ENCODE measurements at places on chromosomes 5 and 9. TPM values are rescaled to one million over a fixed set of nuclear protein-coding genes. Genes with fewer than 3 reads are reported as not detected.

TRIM7 gene
- total RNA-seq, result 2.3 TPM

SETX gene
- total RNA-seq, result 78.3 TPM

GRCh38 chr9:17217272-17217671 lies 82.4 kb downstream of the CNTLN start:
- no peaks in the 10 kb centered on the region for H3K36me3 ChIP-seq
- H3K27ac ChIP-seq, result no peak overlapping the region
- DNase-seq, result no peak
- no peak overlapping the region for H3K4me3 ChIP-seq
- H3K4me1 ChIP-seq, result no peaks in the 10 kb centered on the region

DNA sequence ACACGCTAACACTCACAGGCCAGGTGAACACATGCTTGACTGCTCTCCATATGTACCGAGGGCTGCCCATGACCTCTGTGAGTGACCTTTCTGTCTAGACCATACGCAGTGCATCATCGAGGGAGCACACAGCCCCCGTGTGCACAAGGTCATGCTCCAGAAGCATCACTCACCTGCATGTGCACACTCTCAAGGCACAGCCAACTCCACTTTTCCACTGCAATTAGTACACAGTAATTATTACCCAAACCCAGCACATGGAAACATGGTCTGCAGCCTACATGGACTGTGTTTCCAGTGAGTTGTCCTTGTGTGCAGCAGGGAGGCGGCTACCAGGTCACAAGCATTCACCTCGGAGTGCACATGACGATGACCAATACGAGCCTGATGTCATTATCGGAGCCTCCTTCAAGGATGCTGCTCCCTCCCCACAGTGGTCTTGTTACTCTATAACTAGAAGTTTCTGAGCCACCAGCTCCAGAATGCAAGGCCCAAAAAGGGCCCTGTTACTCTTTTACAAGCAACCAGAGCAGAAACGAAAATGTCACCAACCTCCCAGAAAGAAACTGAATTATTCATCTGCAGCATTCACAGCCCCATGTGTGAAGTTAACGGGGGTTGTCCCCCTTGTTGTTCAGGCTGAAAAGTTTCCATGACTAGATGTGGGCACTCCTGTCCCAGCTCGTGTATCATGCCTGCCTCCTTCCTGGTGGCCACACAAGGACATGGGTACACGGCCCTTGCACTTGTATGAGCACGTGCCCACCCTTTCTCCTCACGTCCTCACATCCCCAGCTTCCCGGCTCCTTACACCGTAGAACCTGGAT lies 31.2 kb downstream of the SEMA4D start:
- no peak overlapping the region for H3K4me3 ChIP-seq
- H3K36me3 ChIP-seq, result no peaks in the 10 kb centered on the region
- H3K27me3 ChIP-seq, result no peaks in the 10 kb centered on the region

SSBP2 gene
- total RNA-seq, result 30.8 TPM

ARHGEF37 gene
- total RNA-seq, result 5.3 TPM

- no peaks in the 10 kb centered on the region for H3K27me3 ChIP-seq
- no peaks in the 10 kb centered on the region for H3K4me1 ChIP-seq
- no peak overlapping the region for H3K27ac ChIP-seq
- no peak overlapping the region for H3K4me3 ChIP-seq
- H3K36me3 ChIP-seq, result no peaks in the 10 kb centered on the region
- DNase-seq, result no peak
Measured at GRCh38 chr5:151171529-151171928, 13.9 kb upstream of the ANXA6 start.

- peaks cover 35% of the 10 kb centered on the region for H3K36me3 ChIP-seq
- H3K4me3 ChIP-seq, result no peak overlapping the region
- no peaks in the 10 kb centered on the region for H3K27me3 ChIP-seq
Measured at GRCh38 chr5:136047858-136048257, 19.1 kb downstream of the TGFBI start.

- no peaks in the 10 kb centered on the region for H3K27me3 ChIP-seq
- no peaks in the 10 kb centered on the region for H3K36me3 ChIP-seq
- no peak overlapping the region for H3K4me3 ChIP-seq
- peak; percentile 65 for DNase-seq
- H3K4me1 ChIP-seq, result peaks cover 13% of the 10 kb centered on the region
Measured at GRCh38 chr9:88949961-88950340, 41.3 kb upstream of the S1PR3 start.

FOXI1 gene
- total RNA-seq, result not detected

- H3K27ac ChIP-seq, result peak overlapping the region; percentile 76
- H3K27me3 ChIP-seq, result no peaks in the 10 kb centered on the region
- peak; percentile 24 for DNase-seq
- H3K4me1 ChIP-seq, result peaks cover 14% of the 10 kb centered on the region
- no peaks in the 10 kb centered on the region for H3K36me3 ChIP-seq
- no peak overlapping the region for H3K4me3 ChIP-seq
Measured at GRCh38 chr5:54703565-54704255, 186.2 kb downstream of the SNX18 start.

IGFBPL1 gene
- total RNA-seq, result not detected

DNA sequence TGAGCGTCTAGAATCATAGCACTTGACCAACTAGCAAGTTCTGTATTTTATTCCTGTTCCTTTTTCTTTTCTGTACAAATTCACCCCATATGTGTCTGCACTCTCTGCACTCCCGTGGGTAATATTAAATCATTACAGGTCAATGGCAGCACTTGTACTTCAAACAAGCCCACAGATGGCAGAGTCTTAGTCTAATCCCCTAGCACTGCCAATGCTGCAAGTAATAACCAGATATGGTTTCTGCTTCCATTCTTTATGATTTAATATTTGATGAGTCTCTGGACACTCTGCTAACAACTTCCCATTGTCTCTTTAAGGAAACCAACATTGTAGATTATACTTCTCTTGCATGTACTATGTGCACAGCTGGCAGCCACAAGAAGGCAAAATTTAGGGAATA lies 343.8 kb upstream of the CHD1 start:
- no peaks in the 10 kb centered on the region for H3K4me1 ChIP-seq
- no peak overlapping the region for H3K27ac ChIP-seq
- no peak overlapping the region for H3K4me3 ChIP-seq

GNA14 gene
- total RNA-seq, result 0.26 TPM

DNA sequence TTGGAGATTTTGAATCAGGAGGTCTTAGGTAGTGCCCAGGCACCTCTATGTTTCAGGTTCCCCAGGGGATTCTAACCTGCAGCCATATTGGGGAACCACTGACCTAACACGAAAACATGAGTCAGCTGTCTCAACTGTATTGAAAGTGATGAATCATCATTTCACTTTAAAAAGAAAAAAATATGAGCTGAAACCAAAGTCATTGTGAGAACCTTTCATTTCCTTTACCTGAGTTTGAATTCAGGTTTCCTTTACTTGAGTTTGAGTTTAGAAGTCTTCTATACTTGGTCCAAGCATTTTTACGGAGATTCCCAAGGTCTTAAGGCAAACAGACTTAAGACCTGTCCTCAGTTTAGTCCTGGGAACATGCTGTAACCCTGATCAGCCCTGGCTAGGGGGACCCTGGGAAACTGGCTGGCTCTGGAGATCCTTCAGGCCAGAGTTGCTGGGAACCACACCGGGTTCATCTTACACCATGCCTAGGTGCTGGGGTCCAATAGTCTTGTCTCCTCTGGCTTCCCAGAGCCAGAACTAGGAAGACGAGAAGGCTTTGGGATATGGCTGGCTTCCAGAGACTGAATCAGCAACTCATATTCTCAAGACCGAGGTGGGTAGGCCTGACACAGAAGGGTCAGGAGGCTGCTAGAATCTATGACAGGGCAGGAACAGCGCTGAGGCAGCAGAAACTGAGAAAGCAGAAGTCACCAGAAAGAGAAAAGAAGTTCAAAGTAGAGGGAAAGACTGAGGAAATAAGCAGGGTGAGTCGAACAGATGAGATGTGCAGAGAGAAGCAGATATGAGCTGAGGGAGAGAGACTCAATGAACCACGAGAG lies 16.4 kb upstream of the PDCD1LG2 start:
- no peaks in the 10 kb centered on the region for H3K27me3 ChIP-seq
- peak; percentile 84 for DNase-seq
- no peaks in the 10 kb centered on the region for H3K36me3 ChIP-seq
- H3K4me1 ChIP-seq, result peaks cover 5% of the 10 kb centered on the region

GRCh38 chr5:155276231-155276630 lies 262.7 kb downstream of the KIF4B start:
- H3K4me1 ChIP-seq, result no peaks in the 10 kb centered on the region
- no peak overlapping the region for H3K27ac ChIP-seq
- no peaks in the 10 kb centered on the region for H3K36me3 ChIP-seq
- H3K4me3 ChIP-seq, result no peak overlapping the region
- no peak for DNase-seq

DNA sequence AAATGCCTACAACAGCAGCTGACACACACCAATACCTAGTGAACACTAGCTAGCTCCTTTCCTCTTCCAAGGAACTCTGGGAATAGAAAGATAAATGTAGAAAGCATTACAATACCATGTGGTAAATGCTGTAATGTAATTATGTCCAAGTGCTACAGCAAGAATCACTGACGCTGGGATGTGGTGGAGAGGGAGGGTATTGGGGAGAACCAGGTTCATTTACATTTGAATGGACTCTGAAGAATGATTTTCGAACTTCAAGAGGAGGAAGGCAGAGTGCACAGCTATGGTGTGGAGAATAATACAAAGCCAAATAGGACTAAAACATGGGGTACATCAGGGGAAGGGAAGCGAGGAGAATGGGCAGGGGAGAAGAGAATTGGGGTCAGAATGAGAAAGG lies 158.0 kb downstream of the CDK5RAP2 start:
- H3K27ac ChIP-seq, result no peak overlapping the region
- H3K27me3 ChIP-seq, result no peaks in the 10 kb centered on the region
- DNase-seq, result no peak
- no peak overlapping the region for H3K4me3 ChIP-seq
- H3K36me3 ChIP-seq, result no peaks in the 10 kb centered on the region

MSX2 gene
- 1.3 TPM for total RNA-seq

IL17B gene
- total RNA-seq, result not detected

TXNDC8 gene
- not detected for total RNA-seq

- no peak overlapping the region for H3K27ac ChIP-seq
- H3K36me3 ChIP-seq, result no peaks in the 10 kb centered on the region
- DNase-seq, result no peak
- H3K4me3 ChIP-seq, result no peak overlapping the region
Measured at GRCh38 chr9:68804911-68805889, 100.2 kb downstream of the PIP5K1B start.

MCTP1 gene
- 3.6 TPM for total RNA-seq

DNA sequence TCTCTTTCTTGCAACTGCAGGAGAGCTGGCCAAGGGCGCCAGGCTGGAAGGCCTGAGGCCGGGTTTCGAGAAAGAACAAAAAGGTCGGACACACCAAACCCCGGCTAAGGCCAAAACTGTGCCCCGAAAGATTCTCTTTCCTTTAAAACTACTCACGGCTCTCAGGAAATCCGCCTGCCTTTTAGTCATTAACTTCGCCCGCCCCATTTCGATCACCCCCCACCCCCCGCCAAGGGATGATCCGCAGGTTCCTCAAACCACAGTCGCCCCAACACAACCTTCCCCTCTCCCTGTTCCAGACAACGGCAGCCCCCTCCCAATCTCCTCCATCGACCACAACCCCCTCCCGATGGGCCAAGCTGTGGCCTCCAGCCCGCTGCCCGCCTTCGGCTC lies 536 bp downstream of the FEM1C start:
- H3K27ac ChIP-seq, result peak overlapping the region; percentile 98
- H3K36me3 ChIP-seq, result peaks cover 6% of the 10 kb centered on the region
- DNase-seq, result peak; percentile 41
- no peaks in the 10 kb centered on the region for H3K4me1 ChIP-seq
- H3K27me3 ChIP-seq, result no peaks in the 10 kb centered on the region

DNA sequence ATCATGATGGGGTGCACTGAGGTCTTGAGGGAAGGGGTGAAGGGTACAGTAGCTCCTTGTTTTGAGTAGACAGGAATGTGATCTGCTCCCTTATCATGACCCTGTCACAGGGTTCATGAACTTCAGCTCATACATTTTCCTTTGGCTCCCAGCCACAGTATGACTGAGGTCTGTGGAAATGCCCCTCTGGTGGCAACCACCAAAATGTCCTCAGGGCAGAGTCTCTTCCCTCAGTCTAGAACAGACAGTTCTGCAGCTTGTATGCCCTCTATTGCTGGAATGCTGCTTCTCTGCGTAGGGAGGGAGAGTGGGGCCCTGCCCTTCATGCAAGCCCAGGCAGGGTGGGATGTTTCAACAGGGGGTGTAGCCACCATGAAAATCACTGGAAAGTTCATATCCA lies 53.8 kb upstream of the SNCAIP start:
- no peak for DNase-seq
- no peaks in the 10 kb centered on the region for H3K36me3 ChIP-seq
- no peak overlapping the region for H3K27ac ChIP-seq

DNA sequence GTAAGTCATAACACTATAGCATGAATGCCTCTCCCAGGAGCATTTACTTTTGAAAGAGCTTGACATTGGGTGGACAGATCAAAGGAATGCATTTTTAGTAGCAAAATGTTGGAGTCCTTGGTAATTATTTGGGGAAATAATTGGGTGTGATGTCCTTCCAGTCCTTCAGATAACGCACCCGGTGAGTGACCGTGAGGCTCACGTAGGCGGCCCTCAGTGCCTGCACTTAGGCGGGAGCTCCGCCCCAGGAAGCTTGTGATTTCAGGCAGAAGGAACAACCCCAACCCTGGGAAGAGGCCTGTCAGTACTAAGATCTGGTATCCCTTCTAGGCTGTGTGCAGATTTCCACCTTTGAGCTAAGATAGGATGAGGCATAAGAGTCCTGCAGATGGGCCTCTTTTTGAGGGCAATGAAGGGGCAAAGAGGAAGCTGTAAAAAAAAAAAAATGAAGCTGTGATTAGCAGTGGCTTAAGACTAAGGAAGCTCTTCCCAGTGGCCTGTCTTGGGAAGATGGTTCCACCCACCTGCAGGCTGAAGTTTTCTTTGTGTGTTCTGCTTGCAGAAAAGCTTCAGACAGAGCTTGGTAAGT lies 14.9 kb downstream of the BTNL9 start:
- no peak for DNase-seq
- no peak overlapping the region for H3K27ac ChIP-seq
- no peaks in the 10 kb centered on the region for H3K36me3 ChIP-seq
- no peak overlapping the region for H3K4me3 ChIP-seq
- H3K27me3 ChIP-seq, result peaks cover 40% of the 10 kb centered on the region
- H3K4me1 ChIP-seq, result no peaks in the 10 kb centered on the region

DNA sequence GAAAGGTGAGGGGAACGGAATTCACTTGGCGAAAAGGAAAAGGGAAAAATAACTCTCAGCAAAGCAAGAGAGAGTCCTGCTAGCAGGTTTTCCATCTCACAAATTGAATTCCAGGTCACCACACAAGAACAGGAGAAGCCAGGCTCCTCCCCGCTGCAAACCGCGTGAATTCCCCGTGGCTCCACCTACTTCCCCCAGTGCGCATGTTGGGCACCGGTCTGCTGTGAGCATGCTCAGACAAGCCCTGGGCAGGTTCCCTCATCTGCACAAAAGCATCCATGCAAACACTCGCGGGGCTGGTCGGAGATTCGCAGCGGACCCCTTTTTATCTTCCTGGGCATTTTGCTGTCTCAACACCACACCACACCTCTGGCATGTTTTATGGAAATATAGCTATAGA lies 58.5 kb upstream of the S1PR3 start:
- no peak overlapping the region for H3K4me3 ChIP-seq
- no peaks in the 10 kb centered on the region for H3K27me3 ChIP-seq
- H3K4me1 ChIP-seq, result no peaks in the 10 kb centered on the region
- H3K27ac ChIP-seq, result no peak overlapping the region
- DNase-seq, result no peak
- H3K36me3 ChIP-seq, result no peaks in the 10 kb centered on the region

MZB1 gene
- total RNA-seq, result not detected

Data from fibroblast of lung (primary cell).